Stimulated activated CD8-positive, alpha-beta memory T cell treated with anti-CD3 and anti-CD28 coated beads, Interleukin-12 subunit alpha, Interleukin-12 subunit beta, amount 100 ng/mL, for 4 hours (primary cell): ENCODE measurements at places on chromosomes 7 and 10.

DNA sequence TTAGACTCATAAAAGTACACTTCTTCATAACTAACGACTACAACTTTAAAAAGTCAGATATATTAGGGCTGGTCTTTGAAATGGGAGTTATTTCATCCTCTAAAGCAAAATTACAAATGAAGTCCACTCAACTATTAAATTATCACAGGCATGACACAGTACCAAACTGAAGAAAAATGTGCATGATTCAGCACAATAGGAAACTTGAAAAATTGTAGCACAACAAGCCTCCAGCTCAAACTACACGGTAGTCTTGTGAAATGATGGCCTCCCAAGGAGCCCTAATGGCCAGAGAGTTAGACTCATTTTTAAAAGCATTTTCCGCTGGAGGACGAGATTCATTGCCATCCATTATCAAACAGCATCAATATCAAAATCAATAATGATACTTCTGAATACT lies 76.4 kb downstream of the MAGI2 start:
- DNase-seq, result no peak

- DNase-seq, result no peak
Measured at GRCh38 chr10:79130846-79131245, 62.1 kb downstream of the ZMIZ1 start.

DNA sequence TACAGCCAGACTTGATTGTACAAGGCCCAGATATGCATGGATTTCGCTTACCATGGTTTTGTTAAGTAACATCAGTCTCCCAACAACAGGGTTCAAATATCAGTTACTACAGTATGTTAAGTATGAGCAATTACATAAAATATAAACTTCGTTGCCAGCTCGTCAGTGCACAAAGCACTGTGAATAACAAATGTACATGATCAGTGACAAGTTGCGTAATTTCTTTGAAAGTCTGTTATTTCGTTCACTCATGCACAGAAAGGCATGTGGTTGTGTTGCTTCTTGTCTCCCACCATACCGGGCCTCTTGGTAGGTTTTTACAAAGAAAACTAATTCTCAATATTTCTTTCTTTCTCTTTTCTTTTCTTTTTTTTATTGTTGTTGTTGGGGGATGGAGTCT lies 12.5 kb upstream of the ZNF487 start:
- DNase-seq, result no peak

DNA sequence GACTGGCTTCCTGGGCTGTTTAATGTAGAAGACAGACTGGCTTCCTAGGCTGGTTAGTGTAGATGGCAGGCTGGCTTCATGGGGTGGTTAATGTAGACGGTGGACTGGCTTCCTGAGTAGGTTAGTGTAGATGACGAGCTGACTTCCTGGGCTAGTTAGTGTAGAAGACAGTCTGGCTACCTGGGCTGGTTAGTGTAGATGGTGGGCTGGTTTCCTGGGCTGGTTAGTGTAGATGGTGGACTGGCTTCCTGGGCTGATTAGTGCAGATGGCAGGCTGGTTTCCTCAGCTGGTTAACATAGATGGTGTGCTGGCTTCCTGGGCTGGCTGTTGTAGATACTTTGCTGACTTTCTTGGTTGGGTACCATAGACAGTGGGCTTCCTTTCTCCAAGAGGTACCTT lies 122.9 kb upstream of the PPP2R2D start:
- DNase-seq, result no peak

GRCh38 chr7:50793120-50793946 lies 10.6 kb upstream of the GRB10 start:
- no peak for DNase-seq

DNA sequence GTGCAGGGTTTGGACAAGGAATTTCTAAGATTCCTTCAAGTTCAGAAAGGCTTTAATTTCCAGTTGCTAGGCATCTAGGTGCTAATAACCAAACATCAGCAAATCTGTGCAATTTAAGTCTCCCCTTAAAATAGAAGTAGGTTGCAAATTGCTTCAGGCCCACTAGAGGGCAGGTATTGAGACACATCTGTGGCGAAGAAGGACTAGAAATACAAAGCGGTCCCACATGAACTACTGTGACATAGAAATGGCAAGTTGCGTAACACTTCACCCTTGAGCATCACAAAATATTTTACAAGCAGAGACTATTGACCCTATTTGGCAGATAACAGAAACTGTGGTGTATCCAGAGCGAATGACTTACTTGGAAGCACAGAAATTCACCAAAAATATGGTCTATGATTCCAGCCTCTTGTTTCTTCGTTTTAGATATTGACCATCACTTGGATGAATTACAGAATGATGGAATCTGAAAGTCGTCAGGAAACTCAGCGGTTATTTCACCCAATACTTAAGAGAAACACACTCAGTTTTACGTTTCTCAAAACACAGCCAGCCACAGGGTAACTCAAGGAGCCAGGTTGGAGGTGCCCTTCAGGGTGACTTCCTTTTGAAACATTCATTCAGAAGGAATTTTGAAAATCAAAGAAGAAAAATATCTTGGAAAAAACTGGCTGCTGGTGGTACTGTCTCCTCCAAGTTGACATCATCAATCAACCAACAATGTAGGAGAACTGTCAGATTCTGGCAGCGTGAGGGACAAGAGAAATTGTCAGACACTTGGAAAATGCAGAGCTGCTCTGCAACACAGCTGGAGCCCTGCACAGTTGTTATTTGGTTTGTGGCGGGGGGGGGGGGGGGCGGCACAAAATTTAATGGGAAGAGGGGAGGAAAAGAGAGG lies 256.3 kb upstream of the MINDY3 start:
- DNase-seq, result no peak

- DNase-seq, result no peak
Measured at GRCh38 chr7:7687800-7688199, 30.6 kb downstream of the RPA3 start.

- peak; percentile 73 for DNase-seq
Measured at GRCh38 chr7:6435486-6436384, 12.0 kb downstream of the DAGLB start.

- no peak for DNase-seq
Measured at GRCh38 chr7:129969881-129970446, 17.2 kb upstream of the UBE2H start.

GRCh38 chr10:119670717-119671116 lies 19.5 kb downstream of the BAG3 start:
- no peak for DNase-seq
